ENCODE measurements at places on chromosomes 5 and 9.

DNA sequence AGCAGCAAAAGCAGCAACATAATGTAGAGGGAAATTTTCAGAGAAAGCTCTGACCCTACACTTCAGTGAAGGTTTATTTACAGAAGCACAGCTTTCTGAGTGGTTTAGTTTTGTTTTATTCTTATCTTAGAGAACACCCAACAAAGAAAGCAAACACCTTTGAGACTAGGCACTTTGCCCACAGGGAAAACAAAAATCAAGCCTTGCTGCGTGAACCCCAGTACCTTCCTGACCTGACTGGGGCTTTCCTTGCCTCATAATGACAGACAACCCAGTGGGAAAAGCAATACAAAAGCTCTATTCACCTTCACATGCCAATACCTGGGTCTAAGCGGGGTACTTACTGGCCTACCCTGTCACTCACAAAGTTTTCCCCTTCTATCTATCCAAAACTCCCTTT lies 189.8 kb downstream of the HINT1 start:
- DNase-seq: no peak

DNA sequence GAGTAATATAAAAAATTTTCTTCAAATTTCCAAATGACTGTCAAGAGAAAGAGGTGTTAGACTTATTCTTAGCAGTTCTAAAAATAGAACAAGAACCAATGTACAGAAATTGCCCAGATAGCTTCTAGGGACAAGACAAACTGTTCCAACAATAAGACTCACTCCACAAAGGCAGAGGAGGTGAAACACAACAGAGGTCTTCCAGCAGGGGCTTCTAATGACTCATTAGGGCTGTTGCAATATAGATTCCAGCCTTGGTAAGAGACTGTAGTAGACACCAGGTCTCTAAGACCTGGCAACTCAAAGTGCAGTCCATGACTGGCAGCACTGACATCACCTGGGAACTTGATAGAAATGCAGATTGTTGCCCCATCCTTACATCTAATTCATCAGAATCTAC lies 134.6 kb upstream of the VLDLR start:
- no peak for DNase-seq

GRCh38 chr9:87469793-87470465 lies 27.7 kb upstream of the DAPK1 start:
- DNase-seq: no peak

DNA sequence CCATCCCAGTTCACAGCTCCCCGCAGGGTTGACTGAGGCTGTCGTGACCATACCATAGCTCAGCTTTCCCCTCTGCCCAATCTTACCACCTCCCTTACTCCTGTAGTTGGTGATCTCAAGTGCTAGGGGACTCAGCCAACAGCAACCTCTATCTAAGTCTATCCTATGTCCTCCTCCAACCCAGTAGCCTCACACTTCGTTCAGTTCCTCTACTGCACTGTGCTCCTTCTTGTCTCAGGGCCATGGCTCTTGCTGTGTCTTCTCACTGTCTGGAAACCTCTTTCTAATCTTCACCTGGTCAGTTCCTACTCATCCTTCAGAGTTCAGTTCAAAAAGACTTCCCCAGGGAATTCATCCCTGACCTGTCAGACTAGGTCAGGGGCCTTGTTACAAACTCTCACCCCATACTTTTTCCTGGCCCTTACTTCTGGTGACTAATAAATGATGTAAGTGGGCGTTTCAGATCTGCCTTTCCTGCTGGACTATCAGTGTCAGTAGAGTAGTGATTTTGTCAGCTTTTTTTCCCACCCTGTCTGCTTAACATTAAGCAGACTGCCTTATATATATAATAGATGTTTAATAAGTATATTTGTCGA lies 53.6 kb upstream of the NR3C1 start:
- no peak for DNase-seq

DNA sequence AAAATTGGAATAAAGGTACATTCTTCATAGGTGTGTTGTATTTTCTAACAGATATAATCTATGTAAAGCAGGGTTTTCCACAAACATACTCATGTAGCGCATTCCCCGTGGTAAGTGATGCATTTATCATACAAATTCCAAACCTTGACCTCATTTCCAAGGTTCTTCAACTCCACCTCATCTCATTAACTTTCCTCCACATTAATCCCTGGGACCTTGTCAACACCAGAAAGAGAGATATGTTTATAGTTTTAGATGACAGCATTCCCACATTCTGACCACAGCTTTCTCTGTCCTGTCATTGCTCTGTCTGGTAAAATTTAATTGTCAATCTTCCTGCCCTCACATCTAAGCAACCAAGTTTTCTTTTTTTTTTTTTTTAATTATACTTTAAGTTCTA lies 415.1 kb downstream of the TMEM161B start:
- DNase-seq: no peak

- DNase-seq: no peak
Observed at GRCh38 chr5:138754699-138755057, 1.5 kb downstream of the CTNNA1 start.

- DNase-seq: no peak
Observed at GRCh38 chr5:6485441-6485840, 36.8 kb downstream of the UBE2QL1 start.

DNA sequence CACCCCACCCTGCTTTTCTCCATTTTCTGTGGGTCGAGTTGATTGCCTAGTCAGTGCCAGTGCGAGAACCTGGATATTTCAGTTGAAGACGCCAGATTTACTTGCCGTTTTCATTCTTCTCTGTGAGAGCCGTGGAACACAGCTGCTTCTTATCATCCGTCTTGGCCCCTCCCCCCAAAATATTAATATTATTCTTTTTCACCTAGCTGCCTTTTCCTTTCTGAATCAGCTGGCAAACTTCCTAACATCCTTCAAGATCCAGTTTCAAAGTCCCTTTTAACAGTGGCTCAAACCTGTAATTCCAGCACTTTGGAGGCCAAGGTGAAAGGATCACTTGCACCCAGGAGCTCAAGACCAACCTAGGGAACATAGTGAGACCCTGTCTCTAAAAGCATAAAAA lies 117.1 kb upstream of the RASA1 start:
- no peak for DNase-seq

GRCh38 chr9:95383185-95383676 lies 65.7 kb upstream of the FANCC start:
- no peak for DNase-seq
